ENCODE measurements at places on chromosomes 12 and 14.
A peak's percentile ranks its signal among the peaks of the same experiment; 100 is the strongest.

- no peak for DNase-seq
Measured at GRCh38 chr12:132419631-132420246, 70.2 kb upstream of the FBRSL1 start.

DNA sequence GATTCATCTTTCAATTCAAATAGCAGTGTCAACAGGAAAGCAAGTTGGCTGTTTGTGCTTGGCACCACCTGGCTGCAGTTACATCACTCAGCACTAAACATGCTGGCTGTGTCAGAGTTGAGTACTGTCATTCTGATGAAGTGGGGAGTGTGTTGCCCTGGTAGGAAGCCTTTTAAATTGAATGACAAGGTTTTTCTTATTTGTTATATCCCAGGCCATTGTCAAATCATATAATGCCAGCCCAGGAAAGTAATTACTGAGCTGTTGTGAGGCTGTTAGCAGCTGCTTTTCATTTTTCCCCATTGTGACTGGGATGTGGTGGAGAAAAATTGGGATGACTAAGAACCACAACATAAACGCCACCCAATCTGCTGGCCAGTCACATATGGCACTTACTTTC is 106.5 kb upstream of the PRKD1 start:
- DNase-seq: no peak

- no peak for DNase-seq
Measured at GRCh38 chr12:106757623-106758348, 16.7 kb upstream of the RIC8B start.

DNA sequence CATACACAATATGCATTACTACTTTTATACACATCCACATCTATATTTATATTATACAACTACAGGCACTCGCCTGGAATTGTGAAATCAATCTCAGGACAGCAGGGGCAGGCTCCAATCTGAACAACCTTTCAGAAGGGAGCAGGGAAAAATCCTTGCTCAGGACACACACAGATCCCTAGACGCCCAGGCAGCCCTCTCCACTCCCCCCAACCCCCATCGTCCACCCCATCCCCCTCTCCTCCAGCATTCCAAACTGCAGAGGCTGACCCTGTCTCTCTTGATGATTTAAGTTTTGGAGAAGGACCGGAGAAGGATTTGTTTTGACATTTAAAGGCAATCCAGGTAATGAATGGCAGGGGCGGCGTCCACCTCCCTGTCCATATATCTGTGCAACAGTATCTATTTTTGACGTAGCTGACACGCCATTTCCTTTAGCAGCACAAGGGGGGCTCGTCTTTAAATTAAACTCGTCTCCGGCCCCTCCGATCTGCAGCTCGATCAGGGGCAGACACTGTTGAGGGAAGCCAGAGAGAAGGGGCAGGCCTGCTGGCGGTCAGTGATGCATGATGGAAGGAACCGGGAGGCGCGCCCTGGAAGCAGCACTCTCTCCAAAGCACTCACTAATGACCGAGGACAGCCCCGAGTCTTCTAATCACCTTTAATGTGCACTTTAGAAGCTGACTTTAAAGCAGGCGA is 95.0 kb upstream of the TBX5 start:
- DNase-seq: no peak

GRCh38 chr12:89372584-89373370 is 20.5 kb upstream of the DUSP6 start:
- DNase-seq: no peak

GRCh38 chr12:22272335-22273151 is 62.0 kb downstream of the ST8SIA1 start:
- no peak for DNase-seq

DNA sequence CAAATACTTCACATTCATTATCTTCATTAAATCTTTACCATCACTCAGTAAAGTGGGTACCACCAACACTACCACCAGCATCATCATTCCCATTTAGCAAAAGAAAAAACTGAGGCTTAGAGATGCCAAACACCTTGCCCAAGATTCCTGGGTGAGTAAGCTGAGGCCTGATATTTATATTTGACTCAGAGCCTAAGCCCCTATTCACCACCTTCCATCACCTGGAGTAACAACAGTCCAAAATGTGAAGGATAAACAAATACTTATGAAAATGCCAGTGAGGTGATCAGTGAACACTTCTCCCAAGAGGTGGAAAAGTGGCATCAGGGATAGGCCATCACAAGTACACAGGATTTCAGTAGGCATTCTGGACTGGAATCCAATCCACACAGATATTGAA is 3.7 kb downstream of the SLC38A1 start:
- DNase-seq: no peak

DNA sequence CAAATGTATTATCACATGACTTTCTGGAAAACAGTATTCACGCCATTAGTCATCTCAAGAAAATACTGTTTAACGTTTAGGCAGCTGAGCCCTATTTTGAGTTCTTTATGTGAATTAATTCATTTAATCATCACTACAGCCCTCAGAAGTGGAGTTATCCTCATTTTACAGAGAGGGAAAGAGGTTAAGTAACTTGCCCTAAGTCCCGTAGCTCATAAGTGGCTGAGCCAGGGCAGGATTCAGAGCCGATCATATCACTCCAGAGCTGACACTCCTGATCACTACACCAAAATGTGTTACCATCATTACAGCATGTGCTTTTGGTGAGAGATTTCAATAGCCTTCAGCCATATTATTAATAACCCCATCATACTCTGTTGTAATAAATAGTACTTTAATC is 210.6 kb downstream of the FBXL14 start:
- DNase-seq: no peak

DNA sequence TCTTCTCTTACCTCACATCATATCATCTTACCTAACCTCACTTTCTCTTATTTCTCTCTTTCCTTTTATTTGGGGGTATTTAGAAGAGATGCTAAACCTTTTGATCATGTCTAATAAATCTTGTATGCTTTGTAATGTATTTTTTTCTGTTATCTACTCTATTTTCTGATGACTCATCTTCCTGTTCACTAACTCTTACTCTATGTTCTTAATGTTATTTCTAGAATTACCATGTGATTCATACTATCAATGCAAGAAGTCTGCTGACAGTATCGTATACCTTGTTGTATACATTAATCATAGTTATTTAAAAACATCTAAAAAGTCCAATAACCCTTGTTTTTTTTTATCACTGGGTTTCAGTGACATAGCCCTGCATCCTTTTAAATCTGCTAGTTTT is 62.3 kb downstream of the MGAT4C start:
- no peak for DNase-seq

- peak; percentile 80 for DNase-seq
Measured at GRCh38 chr12:52020539-52021336, 14.0 kb downstream of the TAMALIN start.

DNA sequence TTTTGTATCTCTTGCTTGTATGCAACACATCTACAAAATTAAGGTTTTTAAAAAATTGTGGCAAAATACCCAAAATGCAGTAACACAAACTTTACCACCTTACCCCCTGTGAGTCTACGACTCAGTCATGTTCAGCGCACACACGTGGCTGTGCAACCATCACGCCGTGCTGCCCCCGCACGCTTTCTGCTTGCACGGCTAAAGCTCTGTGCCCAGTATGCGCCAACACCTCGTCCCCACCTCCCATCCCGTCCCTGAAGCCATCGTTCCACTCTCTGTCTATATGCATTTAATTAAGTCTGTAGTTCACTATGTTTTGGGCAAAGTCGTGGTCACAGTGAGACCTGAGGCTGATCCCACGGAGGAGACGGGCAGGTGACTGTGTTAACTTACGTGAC is 36.4 kb downstream of the FZD10 start:
- DNase-seq: no peak

DNA sequence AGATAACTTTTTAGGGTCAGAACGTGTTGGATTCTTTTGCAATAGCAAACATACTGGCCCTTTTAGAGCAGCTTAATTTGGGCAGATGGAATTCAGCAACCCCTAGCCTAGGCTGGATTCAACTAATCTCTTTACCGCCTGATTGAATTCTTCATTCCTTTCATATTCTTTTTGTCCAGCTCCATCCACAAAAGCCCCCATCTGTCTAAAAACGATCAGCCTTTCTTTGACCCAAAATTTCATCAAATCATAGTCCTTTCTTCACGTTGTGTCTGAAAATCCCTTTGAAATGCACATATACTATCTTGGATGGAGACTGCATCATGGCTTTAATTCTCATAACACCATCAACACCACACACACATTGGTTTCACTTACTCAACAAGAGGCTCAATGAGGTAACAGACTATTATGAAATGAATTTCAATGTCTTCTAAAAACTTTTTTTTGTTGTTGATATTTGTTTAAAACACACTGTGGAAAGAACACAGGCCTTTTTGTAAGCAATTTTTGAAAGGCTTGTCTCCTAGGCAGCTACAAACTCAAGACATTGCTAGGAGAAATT is 128.0 kb upstream of the EEA1 start:
- no peak for DNase-seq

- no peak for DNase-seq
Measured at GRCh38 chr12:5343711-5344110, 88.2 kb upstream of the NTF3 start.

GRCh38 chr12:19847294-19848059 is 408.2 kb downstream of the AEBP2 start:
- DNase-seq: no peak

DNA sequence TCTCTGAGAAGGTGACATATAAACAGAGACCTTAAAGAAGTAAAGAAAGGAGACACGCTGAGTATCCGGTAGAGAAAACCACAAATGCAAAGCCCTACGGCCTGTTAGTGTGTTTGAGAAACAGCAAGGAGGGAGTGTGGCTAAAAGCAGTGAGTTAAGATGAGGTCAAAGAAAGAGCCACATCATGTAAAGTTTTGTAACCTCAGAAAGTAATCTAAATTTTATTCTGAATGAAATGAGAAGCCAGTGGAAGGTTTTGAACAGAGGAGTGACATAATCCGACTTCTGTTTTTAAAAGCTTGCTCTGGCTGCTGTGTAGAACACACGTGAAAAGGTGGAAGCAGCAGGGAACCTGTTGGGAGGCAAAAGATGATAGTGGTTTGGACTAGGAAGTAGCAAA is 32.6 kb downstream of the PPP2R5E start:
- DNase-seq: no peak

DNA sequence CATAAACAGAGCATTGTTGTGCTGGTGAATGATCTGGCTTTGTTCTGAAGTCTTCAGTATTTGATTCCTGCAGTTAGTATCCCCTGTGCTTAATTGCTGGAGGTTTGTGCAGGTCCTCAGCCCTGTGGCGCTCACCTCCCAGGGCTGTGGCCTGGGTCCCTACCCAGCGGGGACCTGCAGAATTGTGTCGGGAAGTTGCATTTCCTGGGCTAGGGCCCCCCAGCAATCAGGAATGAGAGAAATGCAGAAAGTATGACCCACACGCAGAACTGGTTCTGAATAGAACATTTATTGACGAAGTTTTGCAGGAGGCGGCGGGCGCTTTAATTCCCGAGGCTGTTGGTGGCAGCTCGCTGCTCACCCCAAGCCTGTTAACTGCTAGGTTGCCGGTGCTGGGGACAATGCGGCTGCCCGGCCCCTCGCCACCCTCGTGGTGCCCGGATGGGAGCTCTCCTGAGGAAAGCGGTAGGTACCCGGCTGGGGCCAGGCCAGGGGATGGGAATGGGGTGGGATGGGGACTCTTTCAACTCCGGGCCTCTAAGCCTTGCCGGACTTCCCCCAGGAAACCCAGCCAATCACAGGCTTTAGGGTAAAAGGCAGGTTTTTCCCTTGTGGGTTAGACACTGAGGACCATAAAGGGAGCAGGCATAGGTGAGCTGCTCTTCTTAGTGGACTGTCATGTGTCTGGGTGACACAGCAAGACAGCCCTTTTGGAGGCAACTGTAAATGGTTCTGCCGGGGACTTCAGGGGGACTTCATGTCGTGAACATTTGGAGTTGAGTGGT is 11.6 kb downstream of the PLEKHG3 start:
- no peak for DNase-seq

- DNase-seq: no peak
Measured at GRCh38 chr12:72747111-72747849, 475.1 kb downstream of the TRHDE start.

DNA sequence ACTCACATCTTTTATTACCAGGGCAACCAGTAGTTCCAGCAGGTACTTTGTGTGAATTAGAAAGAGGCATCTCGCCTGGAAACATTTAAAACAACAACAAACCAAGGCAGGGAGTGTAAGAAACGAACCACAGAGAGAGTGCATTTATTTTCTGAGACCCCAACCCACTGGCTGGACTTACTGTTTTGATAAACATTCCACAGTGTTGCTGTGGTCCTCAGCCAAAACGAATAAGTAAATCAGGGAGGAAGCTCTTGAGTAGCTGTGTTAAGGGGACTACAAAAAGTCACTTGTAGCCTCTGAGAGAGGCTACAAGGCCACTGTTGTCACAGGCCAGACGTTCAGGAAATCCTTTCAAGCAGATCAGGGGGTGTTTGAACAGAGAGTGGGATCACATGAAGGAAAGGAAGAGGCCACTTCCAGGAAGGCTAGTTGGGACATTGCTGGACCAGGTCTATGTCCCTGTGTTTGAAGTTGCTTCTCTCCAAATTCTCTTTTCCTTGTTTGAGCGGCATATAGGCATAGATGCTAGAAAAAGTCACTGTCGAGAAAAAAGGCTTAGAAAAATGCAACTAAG is 33.8 kb downstream of the DMAC2L start:
- DNase-seq: no peak

- no peak for DNase-seq
Measured at GRCh38 chr12:47039079-47039478, 40.3 kb upstream of the PCED1B start.

- peak; percentile 7 for DNase-seq
Measured at GRCh38 chr14:90820958-90821357, 4.7 kb upstream of the TTC7B start.

DNA sequence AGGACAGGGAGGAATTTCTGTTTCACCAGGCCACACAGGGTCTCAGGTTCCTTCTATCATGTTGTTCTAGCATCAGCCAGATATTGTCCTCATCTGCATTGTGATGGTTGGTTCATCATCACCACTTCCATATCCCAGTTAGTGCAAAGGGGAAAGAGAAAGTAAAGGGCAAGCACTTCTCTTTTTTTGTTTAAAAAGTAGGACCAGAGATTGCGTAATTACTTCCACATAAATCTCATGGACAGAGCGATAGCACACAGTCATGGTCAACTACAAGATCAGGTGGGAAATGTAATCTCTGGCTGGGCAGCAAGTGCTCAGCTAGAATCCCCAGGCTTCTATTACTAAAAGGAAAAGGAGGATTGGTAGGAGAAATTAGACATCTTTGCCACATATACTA is 155.1 kb downstream of the KIF21A start:
- no peak for DNase-seq

- peak; percentile 48 for DNase-seq
Measured at GRCh38 chr12:57218030-57218853, 1.6 kb downstream of the NXPH4 start.
